ENCODE measurements at places on chromosomes 11 and 22. TPM values are rescaled to one million over a fixed set of nuclear protein-coding genes. Genes with fewer than 3 reads are reported as not detected.

- DNase-seq, result peak; percentile 29
Observed at GRCh38 chr11:94171693-94172440, 43.2 kb downstream of the PANX1 start.

DNA sequence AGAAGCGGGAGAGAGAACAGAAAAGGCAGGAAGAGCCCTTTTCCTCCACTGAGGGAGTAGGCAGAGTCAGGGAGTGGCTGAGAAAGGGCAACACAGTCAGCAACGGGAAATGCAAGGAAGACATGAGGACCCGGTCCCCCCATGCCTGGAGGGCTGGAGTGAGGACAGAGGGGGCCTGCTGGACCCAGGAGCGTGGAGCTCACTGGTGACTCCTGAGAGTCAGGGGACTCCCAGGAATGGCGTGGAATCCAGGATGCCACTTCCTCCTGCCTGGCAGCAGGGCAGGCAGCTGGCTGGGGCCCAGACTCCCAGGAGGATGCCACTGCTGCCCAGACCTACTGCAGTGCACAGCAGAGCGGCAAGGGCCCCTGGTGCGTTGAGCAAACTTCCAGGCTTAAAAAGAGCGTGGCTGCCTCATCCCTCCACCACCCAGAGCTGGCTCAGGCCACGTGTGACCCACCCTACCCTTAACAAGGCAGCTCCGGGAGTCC, 11.3 kb downstream of the C11orf21 start:
- DNase-seq, result peak; percentile 34

DNA sequence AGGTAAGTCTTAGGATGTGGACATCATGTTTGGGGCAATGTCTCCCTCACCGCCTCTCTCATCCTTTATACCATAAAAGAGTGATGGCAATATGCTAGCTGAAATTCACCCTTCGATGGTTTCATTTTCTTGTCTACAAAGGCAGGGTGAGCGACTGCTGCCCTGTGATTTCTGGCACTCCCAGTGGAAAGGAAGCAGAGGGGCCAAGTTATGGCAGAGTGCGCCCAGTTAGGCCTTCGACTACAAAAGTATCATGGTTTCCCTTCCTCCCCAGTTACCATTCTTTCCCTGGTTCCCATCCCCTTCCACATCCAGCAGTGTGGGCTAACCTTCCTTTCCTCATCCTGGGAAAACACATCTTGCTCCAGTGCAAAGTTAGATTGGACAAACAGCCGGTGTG, 43.8 kb downstream of the SNX19 start:
- DNase-seq, result no peak

DNA sequence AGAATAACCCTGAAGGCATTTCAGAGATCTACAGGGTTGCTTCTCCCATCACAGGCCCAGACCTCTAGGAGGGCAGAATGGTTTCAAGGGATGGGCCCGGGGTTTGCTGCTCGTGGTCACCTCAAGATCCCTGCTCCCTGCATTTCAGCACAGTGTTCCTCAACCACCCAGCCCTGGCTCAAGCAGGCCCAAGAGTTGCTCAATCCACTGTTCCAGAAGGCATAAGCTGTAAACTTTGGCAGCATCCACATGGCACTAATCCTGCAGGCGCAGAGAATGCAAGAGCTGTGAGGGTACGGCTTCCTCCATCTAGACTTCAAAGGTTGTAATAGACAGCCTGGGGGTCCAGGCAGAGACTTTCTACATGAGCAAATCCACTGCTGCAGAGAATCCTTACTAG, 225.0 kb upstream of the UBASH3B start:
- no peak for DNase-seq

The USP28 gene
- 37.0 TPM for total RNA-seq

DNA sequence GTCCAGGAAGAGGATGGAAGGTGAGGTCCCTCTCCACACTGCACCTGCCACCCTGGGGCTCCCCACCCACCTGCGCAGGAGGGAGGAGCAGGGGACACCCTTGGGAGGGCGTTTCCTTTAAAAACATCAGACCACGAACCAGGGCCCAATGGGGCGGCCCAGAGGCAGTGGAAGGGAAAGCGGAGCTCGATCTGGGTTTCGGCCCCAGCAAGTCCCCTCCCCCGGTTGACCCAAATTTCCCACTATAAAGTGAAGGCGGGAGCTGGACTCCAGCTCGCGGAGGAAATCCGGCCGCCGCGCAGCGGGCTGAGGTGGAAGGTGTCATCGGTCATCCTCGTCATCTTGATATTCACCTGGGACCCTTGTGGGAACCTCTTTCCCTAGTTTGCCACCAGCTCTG, 99.3 kb downstream of the WNT7B start:
- no peak for DNase-seq

GRCh38 chr11:93133488-93134109, 64.2 kb downstream of the SLC36A4 start:
- peak; percentile 4 for DNase-seq

The CSNK2A3 gene
- 5.0 TPM for total RNA-seq

The ADAMTS15 gene
- total RNA-seq, result 1.2 TPM

DNA sequence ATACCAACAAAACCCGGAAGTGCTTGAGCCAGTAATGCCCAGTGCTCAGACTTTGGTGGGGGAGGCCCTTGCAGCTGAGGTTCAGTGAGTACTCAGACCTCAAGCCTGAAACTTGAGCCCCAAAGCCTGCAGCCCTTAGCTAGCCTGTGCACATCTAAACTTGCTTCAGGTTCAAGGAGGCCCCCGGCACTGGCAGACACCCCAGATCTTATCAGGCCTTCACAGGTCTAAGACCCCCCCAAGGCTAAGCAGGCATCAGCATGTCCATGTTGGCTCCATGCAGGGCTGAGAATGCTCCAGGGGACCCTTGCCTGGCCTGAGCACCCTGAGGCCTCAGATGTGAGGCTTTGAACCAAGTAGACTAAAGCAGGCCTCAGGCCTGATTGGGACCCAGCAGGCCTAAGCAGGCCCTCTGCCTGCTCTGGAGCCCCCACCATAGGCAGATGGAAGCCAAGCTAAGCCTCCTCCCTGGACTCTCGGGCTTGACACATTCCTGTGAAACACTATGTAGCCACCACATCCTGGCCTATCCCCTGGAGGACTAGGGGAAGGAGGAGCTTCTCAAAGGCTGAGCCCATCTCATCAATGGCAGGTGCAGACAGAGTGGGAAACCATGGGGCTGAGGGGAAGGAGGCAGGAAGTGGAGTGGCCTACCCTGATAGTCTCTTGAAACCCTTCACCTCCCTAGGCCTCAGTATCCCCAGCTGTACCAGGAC, 1.2 kb upstream of the CASTOR1 start:
- no peak for DNase-seq

The PPME1 gene
- total RNA-seq, result 29.0 TPM

- DNase-seq, result peak; percentile 78
Observed at GRCh38 chr22:41682033-41682807, 6.4 kb downstream of the SNU13 start.

The VPS37C gene
- 11.3 TPM for total RNA-seq

GRCh38 chr11:83249972-83250593, 36.1 kb downstream of the CCDC90B start:
- DNase-seq, result no peak

DNA sequence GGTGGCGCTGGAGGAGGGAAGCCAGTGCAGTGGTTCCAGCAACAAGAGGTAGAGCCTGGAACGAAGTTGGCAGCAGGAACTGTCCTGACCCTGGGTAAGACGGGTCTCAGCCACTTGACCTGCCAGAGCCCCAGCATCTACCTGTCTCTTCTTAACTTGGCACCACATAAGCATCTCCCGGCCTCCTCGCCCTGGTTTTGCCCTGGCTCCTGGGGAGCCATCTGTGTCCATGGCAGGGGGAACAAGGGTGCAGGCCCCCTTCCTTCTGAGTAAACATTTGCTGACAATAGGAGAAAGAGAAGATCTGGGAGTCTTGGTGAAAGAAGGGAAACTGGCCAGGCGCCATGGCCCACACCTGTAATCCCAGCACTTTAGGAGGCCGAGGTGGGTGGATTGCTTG, 12.8 kb downstream of the P2RY2 start:
- no peak for DNase-seq

- DNase-seq, result no peak
Observed at GRCh38 chr11:115579181-115579825, 75.1 kb upstream of the CADM1 start.

GRCh38 chr11:111633756-111634362, 31.6 kb downstream of the SIK2 start:
- no peak for DNase-seq

DNA sequence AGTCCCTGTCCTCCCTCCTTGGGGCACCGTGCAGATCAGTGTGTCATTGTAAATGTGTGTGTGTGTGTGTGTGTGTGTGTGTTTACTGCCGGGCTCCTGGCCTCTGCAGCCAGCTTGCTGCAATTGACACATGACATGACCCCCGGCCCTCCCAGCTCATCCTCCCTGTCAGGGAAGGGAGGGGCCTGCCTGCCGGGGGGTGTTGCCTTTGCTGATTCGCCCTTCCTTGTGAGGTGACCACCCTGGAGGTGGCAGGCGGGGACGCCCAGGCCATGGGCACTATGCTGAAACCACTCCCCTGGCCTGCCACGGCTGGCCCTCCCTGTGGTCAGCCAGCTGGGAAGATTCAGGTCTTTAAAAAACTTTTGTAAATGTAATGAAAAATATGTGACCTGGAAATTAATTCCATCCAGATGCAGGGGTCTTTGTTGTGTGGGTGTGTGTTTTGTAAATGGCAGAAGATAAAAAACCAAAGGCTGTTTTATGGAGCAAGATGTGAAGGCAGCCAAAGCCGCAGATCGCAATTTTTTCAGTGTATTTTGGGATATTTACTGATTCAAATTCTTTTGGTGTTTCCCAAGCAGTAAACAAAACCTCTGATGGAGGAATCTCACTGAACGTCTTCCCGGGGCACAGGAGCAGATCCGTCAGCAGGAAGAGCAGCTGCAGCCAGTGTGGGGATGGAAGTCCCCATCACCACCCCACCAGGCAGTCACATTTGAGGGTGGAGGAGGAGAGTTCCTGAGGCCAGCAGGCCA, 23.2 kb downstream of the SHISAL1 start:
- no peak for DNase-seq

The C11orf87 gene
- not detected for total RNA-seq

The GRAMD1B gene
- not detected for total RNA-seq

The MPZL3 gene
- 1.3 TPM for total RNA-seq

- DNase-seq, result no peak
Observed at GRCh38 chr11:77181799-77182541, 53.9 kb downstream of the MYO7A start.

The RBMXL2 gene
- not detected for total RNA-seq

The SLC37A2 gene
- total RNA-seq, result 0.79 TPM

GRCh38 chr11:111069066-111069465, 176.5 kb upstream of the POU2AF2 start:
- peak; percentile 25 for DNase-seq

GRCh38 chr22:32802237-32802765, 796 bp downstream of the TIMP3 start:
- no peak for DNase-seq

The NRXN2 gene
- 4.2 TPM for total RNA-seq
